ENCODE measurements at places on chromosomes 7 and 10.

- DNase-seq: no peak
Observed at GRCh38 chr7:85205754-85206153, 18.9 kb upstream of the SEMA3D start.

DNA sequence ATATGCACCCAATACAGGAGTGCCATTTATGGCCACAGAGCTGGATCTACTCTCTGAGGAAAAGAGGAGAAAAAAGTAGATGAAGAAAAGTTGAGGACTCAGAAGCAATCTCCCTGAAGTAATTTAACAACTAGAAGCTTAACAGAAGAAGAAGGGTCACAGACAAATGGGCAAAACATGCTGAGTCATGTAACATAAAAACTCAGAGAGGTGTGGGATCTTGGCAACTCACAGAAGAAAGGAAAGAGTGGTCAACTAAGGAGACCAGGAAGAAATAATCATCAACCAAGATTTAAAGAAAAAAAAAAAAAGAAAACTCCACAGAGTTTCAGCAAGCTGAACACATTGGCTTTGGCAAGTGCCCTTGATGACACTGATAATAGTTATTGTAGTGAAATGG is 51.8 kb upstream of the BET1 start:
- DNase-seq: no peak

DNA sequence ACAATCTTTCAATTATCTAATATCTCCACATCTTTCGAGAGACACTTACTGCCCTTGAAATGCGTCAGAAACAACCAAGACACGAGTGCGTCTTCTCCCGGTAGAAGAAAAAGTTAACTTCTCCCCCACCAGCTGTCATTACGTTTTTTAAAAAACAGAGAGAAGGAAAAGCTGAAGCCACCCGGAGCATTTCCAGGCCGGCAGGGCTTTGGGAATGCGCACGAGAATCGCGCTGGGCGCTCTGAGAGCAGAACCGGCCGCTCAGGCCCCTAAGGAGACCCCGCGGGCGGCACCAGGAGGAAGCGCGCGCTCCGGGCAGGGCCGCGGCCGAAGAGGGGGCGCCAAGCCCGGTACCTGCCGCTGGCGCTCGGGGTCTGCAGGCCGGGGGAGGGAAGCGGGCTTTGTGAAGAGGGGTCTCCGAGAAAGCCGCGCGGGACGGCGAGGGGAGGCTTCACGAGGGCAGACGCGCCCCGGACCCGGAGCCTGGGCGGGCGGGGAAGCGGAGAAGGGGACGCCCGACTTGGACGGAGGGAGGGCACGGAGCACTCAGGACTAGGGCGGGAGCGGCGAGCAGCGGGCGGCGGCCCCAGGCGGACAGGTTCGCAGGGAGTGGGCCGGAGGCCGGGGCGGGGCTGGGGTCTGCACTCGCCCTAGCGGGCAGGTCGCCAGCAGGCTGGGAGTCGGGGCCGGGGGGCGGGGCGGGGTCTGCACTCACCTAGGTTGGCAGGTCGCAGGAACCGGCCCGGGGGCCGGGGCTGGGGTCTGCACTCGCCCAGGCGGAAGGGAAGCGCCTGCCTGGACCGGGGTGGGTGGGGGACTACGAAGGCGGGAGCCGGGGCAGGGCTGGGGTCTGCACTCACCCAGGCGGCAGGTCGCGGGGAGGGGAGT is 932 bp downstream of the ESYT2 start:
- peak; percentile 68 for DNase-seq

DNA sequence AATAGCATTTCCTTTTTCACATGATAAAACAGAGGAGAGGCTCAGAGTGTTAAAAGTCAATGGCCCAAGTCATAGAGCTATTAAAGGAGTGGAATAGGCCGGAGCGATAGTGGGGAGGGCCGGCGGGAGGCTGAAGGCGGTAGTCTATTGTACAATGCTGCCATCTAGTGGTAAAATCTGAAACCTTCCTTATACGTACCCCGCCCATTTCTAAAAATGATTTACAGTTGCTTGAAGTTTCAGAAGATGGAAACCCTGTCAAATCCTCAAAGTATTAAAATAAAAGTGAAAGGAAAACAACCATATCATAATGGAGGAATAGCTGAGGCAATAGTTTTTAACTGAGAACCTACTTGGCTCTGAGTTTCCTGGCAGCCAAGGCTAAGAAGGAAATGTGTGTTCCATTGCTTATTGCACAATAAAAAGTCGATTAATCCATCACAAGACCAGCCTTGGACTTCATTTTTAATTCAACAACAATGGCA is 209.1 kb downstream of the CCSER2 start:
- peak; percentile 86 for DNase-seq

- DNase-seq: peak; percentile 33
Observed at GRCh38 chr7:112649560-112649959, 140.6 kb downstream of the TMEM168 start.

GRCh38 chr10:132646443-132647097 is 109.0 kb downstream of the INPP5A start:
- no peak for DNase-seq

DNA sequence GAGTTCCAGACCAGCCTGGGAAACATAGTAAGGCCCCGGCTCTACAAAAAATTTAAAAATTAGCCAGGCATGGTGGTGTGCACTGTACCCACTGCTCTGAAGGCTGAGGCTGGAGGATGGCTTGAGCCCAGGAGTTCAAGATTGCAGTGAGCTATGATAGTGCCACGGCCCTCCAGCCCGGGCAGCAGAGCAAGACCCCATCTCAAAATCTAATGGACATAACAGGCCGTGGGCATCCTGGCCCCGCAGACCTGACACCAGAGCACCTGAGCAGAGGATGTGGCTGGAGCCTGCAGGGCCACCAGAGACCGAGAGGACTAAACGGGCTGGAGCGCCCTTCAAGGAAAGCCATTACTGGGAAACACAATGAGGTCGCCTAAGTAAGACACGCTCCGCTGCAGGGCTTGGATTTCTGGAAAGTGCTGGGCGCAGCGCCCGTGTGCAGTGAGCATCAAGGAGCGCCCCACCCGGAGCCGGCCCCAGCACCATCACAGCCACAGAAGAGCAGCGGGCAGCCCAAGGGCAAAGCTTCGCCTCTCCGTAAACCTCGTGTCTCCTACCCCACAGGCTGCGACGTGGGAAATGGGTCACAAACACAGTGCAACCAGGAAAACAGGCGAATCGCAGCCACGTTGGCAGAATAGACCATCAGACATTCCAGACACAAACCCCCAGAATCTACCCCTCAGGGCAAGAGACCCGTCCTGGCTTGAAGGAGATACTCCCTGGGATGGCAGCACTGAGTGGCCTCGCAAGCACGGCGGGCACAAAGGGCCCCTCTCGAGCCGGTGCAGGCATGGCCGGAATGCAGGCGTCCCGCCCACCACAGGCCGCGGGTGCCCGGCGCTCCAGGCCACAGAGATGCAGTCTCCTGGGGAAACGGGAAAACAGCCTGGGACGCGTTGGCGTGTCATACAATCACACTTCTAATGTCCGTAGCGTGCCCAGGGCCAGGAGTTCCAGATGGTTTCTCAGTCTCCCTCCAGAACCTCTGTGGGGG is 4.9 kb downstream of the RADIL start:
- no peak for DNase-seq

- DNase-seq: peak; percentile 74
Observed at GRCh38 chr10:60646966-60647796, 131.1 kb upstream of the CDK1 start.

GRCh38 chr10:48249763-48250351 is 24.6 kb downstream of the FRMPD2 start:
- no peak for DNase-seq

- no peak for DNase-seq
Observed at GRCh38 chr7:115058726-115059125, 136.8 kb downstream of the MDFIC start.

- peak; percentile 32 for DNase-seq
Observed at GRCh38 chr7:78620920-78621319, 822.3 kb downstream of the PHTF2 start.

DNA sequence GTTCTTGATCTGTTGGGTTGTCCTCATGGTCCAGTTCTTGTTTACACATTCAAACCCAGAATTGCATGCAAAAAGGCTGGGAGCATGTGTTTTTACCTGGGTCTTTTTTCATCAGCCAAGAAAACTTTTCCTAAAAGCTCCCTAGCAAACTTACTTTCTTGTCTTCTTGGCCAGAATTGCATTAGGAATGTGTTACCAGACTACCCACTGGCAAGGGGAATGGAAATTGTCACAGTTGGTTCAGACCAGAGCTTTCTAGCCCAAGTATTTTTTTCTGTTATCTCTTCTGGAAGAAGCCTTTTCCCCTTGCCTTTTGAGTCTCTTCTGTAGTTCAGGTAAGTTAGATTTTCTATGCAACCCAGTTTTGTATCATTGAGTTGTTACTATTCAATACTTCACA is 77.5 kb downstream of the BMPR1A start:
- no peak for DNase-seq

- no peak for DNase-seq
Observed at GRCh38 chr10:122521011-122521410, 39.5 kb upstream of the DMBT1 start.

- no peak for DNase-seq
Observed at GRCh38 chr10:110717781-110718589, 73.8 kb downstream of the RBM20 start.

DNA sequence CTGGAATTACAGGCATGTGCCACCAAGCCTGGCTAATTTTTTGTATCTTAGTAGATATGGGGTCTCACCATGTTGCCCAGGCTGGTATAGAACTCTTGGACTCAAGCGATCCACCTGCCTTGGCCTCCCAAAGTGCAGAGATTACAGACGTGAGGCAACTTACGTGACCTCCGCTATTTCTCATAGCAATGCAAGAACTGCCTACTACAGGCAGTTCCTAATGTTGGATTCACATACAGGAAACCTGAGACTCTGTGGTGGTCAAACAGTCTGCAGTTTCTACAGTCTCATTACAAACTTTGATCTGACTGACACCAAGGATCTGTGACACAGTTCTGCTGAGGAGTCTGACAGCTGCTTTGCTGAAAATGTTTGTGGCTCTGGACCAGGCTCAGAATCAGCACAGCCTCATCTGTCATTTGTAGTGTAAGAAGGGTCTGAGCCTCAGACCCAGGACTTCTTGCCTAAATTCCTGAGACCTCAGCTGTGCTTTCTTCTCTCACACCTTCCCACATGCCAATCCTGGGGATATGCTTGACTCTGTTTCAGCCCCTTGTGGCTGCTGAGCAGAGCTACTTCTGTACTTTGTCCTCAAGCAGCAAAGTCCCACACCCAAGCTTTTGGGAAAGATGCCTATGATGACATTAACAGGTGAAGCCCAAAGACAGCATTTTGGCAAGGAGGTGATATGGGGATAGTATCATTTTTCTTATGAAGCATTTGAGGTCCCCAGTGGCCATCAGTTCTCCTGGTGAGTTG is 48.0 kb upstream of the CYP2C9 start:
- no peak for DNase-seq

DNA sequence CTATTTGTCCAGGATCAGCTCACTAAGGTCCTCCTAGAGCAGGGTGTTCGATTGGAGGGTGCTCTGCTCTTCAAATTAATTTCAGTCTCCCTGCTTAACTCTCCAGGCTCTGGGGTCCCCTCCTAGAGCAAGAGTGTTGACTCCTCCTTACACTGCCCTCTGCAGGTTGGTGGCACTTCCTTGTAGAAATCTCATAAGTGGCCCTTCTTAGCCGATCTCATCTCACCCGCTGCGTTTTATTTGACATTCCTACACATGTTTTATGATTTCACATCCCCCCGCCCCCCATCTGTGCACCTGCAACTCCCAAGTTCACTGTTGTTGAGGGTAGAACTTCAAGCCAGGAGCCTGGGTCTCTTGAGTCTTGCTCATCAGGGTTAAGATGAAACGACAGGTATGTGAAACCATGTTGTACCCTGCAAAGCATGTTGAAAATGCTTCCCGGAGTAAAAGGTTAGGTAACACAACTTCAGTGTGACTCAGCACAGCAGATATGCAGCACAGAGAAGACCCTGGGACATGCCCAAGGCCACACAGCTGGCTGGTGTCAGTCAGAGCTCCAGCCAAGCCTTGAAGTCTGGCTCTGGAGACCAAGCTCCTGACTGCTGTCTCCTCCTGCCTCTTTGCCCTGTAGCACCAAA is 171.2 kb downstream of the PRKAG2 start:
- peak; percentile 45 for DNase-seq

DNA sequence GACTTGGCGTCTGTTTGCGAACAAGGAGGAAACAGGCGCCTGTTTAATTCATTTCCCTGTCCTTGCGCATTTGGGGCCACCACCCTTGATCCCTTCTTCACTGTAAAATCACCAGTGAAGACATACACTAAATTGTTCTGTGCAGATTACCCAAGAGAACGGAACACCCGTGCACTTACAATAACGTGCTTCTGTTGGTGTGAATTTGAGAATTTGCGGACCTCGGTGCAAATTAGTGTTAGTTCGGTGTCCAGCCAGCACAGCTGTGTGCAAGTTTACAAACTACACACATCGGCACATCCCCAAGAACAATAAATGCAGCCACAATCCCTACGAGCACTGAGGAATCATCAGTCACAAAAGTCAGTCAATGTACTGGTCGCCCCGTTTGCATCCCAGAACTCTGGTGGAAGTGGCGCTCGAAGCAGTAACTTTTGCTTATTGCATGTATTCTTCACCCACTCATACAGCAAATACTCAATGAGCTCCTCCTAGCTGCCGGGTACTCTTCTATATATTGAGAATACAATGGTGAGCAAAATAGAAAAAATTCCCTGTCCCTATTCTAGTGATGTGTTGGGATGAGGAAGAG is 786 bp upstream of the CNOT4 start:
- DNase-seq: peak; percentile 71

DNA sequence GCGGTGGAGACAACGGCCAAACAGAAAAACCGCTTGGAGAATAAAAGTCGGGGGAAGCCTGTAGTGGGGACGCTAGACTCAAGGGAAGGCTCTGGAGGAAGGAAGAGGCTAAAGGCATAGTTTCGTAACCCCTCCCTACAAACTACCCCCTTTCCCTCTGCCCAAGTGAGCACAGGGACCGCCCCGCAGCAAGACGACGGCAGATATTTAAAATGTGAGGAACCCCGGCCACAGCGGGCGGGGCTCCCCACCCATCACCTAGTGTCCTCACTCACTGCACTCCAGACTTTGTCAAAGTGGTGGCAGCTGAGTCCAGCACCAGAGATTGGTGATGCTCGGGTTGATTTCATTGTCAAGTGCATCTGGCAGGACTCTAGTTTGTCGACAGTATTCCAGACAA is 69.1 kb downstream of the PRKAG2 start:
- no peak for DNase-seq

GRCh38 chr7:55050281-55050680 is 31.5 kb downstream of the EGFR start:
- no peak for DNase-seq

DNA sequence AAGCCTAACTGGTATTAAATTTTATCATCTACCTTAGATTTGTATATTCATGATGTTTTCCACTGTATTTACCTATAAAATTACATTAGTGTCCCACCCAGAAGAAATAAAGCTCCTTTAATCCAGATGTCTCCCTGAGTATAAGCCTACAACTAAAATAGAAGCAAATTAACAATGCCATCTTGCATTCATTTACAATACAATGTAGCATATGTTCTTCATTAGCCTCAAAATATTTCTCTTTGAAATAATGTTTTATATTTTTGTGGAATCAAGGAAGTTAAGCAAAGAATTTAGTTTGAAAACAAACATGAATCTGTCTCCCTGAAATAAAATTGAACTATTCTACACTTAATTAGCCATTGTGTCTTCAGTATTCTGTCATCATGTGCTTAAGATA is 112.3 kb downstream of the CACNA2D1 start:
- no peak for DNase-seq
